Smooth muscle cell of the umbilical artery (primary cell): ENCODE measurements at places on chromosomes 12 and 14. TPM values are rescaled to one million over a fixed set of nuclear protein-coding genes. Genes with fewer than 3 reads are reported as not detected.

Gene MYF5
- total RNA-seq: not detected in 2 replicates

Gene HHIPL1
- 7.7 and 11.1 TPM in 2 replicates for total RNA-seq

Gene SEL1L
- 159 and 185 TPM in 2 replicates for total RNA-seq

Gene HCAR2
- not detected in 2 replicates for total RNA-seq

Gene NTS
- 14.6 and 34.0 TPM in 2 replicates for total RNA-seq

Gene CCDC196
- not detected in 2 replicates for total RNA-seq

Gene KRT79
- total RNA-seq: not detected in 2 replicates

Gene MARK3
- total RNA-seq: 80.8 and 97.5 TPM in 2 replicates

Gene RND1
- total RNA-seq: 0.09 and 0.59 TPM in 2 replicates

Gene GYS2
- not detected in 2 replicates for total RNA-seq

Gene AMN
- 0.14 and 0.30 TPM in 2 replicates for total RNA-seq

Gene TNFAIP2
- 29.8 and 161 TPM in 2 replicates for total RNA-seq

Gene OR4E2
- not detected in 2 replicates for total RNA-seq

Gene CYP27B1
- total RNA-seq: 0.59 and 0.74 TPM in 2 replicates

Gene SLC2A14
- 0.09 TPM in 1 of 2 replicates, not detected in the other for total RNA-seq

Gene MYO1H
- not detected in 2 replicates for total RNA-seq
